COLO829 (cell line): ENCODE measurements at places on chromosomes 3 and 15.

GRCh38 chr3:102233881-102234280 is 200.9 kb upstream of the ZPLD1 start:
- DNase-seq, result peak; percentile 86

DNA sequence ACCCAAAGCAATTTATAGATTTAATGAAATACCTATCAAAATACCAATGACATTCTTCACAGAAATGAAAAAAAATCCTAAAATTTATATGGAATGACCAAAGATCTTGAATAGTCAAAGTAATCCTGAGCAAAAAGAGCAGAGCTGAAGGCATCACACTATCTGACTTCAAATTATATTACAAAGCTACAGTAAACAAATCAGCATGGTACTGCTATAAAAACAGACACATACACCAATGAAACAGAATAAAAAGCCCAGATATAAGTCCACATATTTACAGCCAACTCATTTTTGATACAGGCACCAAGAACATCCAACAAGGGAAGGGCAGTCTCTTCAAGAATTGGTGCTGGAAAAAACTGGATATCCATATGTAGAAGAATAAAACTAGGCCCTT is 54.9 kb upstream of the TMEM158 start:
- DNase-seq, result no peak

- no peak for DNase-seq
These were observed 9.7 kb downstream of the RBSN start for GRCh38 chr3:15089201-15089600.

GRCh38 chr3:38533285-38533976 is 37.3 kb downstream of the EXOG start:
- DNase-seq, result no peak

- DNase-seq, result no peak
These were observed 45.4 kb upstream of the RAF1 start for GRCh38 chr3:12709334-12709733.

DNA sequence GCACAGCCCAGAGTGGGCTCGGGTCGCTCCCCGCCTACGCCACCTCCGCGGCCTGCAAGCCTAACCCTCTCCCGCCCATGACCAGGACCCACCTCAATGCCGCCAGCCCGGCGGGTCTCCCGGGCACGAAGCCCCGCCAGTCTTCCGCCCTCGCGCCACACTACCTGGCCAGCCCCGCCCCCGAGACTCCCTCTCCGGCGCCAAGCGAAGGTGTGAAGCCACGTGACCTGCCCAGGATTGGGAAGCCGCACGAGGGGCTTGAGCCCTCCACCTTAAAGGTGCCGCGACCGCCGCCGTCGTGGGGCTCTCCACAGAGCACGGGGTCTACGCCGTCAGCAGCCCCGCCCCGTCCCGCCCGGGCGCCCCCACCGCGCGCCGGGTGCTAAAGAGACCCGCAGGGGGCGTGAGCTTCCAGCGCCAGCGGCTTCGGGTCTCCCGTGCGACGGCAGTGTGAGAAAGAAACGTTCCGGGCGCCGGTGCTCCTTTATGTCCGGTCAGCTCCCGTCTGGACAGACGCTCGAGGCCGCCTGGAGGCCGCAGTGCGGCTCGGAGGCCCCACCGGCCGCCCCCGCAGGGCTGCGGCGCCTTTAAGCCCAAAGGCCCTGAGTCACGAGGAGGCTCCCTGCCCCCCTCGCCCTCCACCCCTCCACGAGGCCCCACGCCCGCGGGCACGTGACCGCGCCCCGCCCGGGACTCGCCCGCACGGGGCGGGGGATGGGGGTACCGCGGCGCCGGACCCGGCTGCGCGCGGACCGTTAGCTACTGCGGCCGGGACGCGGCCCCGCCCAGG is at the start of gene CPEB1:
Gene CPEB1, minus strand, starts transcription at position 319 of the 790 bp plus-strand sequence. CDS start 18,904 bp downstream, outside the sequence.
- peak; percentile 49 for DNase-seq

DNA sequence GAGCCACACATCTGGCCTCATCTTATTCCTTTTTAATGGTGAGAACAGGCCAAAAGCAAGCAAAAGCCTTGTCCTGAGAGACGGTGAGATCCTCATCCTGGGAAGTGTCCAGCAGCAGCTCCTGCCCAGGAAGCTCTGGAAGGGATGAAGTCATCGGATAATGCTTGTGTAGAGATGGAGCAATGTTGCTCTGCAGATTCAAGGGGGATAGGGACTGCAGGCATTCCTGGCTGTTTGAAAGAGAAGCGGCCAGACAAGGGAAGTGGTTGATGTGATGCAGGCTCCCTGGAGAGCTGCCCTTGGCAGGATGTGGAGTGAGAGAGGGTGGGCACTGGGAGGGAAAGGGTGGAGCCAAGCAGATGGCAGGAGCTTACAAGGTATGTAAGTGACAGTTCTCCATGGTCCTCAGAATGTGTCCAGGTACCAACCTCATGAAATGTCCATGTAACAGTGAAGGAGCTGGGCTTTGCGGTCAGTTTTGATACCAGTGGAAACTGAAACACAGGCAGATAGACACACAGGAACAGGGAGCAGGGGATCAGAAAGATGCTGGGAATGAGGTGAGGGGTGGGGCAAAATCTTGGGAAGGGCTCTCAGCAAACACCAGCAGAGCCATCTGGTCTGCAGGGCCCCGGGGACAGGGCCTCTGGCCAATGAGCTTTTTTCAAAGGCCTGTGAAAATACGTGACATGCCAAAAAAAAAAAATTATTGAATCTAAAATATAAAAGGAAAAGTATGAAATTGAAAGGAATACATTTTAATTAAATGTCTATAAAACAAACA is 32.2 kb upstream of the LACTB start:
- DNase-seq, result peak; percentile 19

- no peak for DNase-seq
These were observed 30.5 kb upstream of the BLM start for GRCh38 chr15:90686435-90687218.

GRCh38 chr15:83275412-83275811 is 9.1 kb downstream of the BNC1 start:
- no peak for DNase-seq

GRCh38 chr15:88238618-88239430 is 17.7 kb downstream of the NTRK3 start:
- peak; percentile 99 for DNase-seq

DNA sequence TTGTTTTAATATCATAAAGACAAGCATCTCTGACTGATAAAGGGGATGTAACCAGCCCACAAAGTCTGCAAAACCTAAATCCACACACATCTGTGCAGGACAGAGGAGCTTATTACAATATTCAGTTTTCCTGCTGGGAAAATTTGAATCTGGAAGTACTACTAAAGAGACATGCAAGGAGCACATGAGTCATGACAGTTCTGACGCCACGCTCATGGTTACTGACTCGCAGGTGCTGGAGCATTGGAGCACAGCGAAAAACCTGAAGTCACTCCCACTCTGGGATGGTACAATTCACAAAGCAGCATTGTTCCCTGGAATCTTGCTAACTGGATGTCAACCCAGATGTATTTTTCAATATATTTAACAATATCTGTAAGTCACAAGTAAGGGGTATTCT is 7.6 kb upstream of the ISL2 start:
- peak; percentile 18 for DNase-seq

GRCh38 chr3:187252311-187252710 is 39.2 kb downstream of the MASP1 start:
- DNase-seq, result peak; percentile 95

DNA sequence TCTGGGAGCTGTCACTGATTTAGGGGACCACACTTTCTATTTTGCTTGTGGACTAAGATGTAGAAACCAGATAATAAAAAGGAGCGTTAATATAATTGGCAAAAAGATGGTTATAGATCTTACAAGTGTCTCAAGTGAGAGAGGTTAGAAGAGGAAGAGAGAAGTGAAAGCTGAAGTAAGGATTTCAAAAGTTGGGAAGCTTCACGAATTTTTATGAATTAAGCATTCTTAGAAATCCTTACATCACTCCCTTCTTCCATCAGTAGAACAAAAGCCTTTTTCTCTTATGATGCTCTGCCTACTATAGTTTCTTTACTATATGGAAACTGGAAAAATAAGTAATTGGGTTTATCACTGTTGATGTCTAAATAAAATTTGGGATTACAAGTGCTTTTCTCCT is 146.5 kb downstream of the FNDC3B start:
- DNase-seq, result no peak

GRCh38 chr3:129888771-129889170 is 4.7 kb downstream of the TMCC1 start:
- DNase-seq, result no peak

DNA sequence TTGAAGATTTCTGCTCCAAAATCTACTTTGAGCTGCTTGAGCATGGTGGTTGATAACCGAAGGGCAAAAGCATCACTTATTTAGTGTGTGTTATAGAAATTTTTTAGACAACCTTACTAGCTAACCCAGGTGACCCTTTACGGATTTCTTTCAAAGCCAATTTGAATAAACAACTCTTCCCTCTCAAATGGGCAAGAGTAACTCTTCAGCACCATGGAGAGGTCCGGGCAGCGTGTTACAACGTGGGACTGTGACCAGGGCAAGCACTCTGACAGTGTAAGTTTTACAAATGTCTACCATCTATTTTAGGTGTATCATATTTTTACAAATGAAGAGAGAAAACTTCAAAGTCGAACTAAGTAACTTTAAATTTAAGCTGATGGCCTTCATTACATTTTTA is 471.8 kb downstream of the MFSD1 start:
- peak; percentile 20 for DNase-seq

- DNase-seq, result no peak
These were observed 53.2 kb downstream of the FBN1 start for GRCh38 chr15:48592221-48592731.

- DNase-seq, result no peak
These were observed 27.8 kb upstream of the KCNMB2 start for GRCh38 chr3:178508443-178508825.

GRCh38 chr3:188407158-188407880 is 253.4 kb downstream of the LPP start:
- DNase-seq, result no peak

- peak; percentile 66 for DNase-seq
These were observed 187.2 kb downstream of the SHQ1 start for GRCh38 chr3:72661115-72661457.

- no peak for DNase-seq
These were observed 74.7 kb downstream of the ZNF148 start for GRCh38 chr3:125300416-125300815.

GRCh38 chr3:186456731-186457191 is 87.4 kb downstream of the CRYGS start:
- DNase-seq, result peak; percentile 42

GRCh38 chr3:58884453-58884852 is 165.4 kb downstream of the CFAP20DC start:
- no peak for DNase-seq

DNA sequence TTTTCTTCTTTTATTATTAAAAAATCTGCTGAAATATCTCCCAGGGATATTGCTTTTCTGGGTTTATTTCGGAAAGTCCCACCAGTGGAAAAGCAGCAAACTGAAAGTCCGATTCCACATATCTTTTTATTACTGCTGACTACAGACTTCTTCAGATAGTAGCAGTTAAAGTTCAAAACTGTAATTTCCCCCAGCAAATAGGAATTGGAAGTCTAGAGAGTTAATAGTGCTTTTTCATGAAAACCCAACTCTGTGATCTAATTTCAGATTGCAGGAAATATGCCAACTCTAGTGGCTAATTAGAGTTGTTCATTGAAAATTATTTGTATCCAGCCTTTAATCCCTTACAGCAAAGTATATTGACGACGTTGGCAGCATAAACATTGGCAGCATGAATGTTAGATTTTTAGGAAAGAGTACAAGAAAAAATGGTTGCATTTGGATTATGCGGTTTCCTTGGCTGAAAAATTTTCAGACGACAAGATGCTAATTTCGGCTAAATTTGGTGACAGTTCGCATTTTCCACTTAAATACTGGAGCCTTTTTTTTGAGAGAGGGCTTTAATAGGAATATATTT is 472.9 kb upstream of the CBLB start:
- no peak for DNase-seq

DNA sequence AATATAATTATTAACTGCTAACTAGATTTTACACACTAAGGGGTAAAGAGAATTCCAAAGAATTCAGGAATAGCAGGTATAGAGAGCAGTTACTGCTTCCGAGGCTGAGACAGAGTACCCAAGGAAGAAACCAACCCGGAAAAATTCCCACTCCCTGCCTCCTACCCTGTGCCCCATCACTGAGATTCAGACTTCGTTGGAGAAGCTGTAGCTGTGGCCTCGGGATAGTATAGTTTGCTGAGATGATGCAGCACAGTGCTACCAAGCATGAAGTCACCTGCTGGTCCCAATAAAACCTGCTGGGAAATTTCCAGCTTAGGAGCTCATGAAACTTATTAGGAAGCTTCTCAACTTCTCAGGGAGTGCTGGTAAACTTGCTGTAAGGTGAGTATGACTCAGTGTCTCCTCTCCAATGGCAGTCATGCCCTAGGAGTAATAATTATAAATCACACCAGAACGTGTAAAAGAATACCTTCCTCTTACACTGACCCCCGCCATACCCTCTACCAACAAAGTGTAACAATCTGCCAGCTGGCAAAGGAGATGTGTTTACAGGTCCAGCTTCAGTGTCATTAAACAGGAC is 215.2 kb upstream of the ROBO2 start:
- no peak for DNase-seq

- no peak for DNase-seq
These were observed 1102.6 kb upstream of the EPHA6 start for GRCh38 chr3:95711789-95712188.

- DNase-seq, result no peak
These were observed 317.7 kb downstream of the EDEM1 start for GRCh38 chr3:5505163-5505562.

DNA sequence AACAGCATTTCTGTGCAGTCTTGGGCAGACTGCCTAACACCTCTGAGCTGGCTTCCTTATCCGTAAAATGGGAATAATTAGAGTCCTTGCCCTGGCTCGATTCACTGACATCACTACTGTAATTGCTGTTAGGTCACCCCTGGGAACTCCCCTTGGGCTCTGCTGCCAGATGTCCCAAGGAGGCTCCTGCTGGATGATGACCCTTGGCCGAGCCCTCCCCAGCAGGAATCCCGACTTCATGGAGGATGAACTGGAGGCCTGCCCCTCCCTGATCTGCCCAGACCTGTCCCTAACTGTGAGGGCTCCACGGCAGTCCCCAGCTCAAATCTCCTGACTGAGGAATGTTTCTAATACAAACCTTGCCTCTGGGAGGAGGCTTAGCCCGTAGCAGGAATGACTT is 18.0 kb downstream of the ESYT3 start:
- no peak for DNase-seq

GRCh38 chr15:91408476-91409076 is 308.5 kb downstream of the SV2B start:
- no peak for DNase-seq

DNA sequence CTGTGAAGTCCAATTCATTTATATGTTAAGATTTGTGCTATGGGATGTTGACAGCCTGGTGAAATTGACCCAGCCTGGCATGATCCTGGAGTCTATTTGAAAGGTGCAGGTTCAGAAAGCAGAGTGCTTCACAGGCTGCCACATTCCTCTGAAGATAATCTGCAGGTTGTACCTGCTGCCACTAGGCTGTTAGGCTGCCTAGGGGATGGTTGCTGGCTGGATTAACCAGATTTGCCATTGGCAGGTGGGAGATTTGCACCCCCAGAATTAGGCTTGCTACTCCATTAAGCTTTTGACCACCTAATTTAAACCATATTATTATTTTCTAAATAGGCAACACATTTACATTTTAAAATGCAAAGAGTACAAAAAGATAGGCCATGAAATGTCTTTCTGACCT is 85.8 kb upstream of the RASGRP1 start:
- DNase-seq, result no peak

GRCh38 chr3:22012471-22012870 is 261.5 kb upstream of the ZNF385D start:
- no peak for DNase-seq
